H9 (cell line): ENCODE measurements at places on chromosomes 3 and 15.

- no peak overlapping the region for H3K4me3 ChIP-seq
- H3K27me3 ChIP-seq: no peaks in the 10 kb centered on the region
- no peak for DNase-seq
Measured at GRCh38 chr15:38512901-38513300, 51.7 kb downstream of the RASGRP1 start.

GRCh38 chr3:61358364-61358763, 107.1 kb upstream of the FHIT start:
- H3K4me3 ChIP-seq: no peak overlapping the region
- peaks cover 2% of the 10 kb centered on the region for H3K36me3 ChIP-seq
- no peaks in the 10 kb centered on the region for H3K4me1 ChIP-seq
- no peak overlapping the region for H3K27ac ChIP-seq

DNA sequence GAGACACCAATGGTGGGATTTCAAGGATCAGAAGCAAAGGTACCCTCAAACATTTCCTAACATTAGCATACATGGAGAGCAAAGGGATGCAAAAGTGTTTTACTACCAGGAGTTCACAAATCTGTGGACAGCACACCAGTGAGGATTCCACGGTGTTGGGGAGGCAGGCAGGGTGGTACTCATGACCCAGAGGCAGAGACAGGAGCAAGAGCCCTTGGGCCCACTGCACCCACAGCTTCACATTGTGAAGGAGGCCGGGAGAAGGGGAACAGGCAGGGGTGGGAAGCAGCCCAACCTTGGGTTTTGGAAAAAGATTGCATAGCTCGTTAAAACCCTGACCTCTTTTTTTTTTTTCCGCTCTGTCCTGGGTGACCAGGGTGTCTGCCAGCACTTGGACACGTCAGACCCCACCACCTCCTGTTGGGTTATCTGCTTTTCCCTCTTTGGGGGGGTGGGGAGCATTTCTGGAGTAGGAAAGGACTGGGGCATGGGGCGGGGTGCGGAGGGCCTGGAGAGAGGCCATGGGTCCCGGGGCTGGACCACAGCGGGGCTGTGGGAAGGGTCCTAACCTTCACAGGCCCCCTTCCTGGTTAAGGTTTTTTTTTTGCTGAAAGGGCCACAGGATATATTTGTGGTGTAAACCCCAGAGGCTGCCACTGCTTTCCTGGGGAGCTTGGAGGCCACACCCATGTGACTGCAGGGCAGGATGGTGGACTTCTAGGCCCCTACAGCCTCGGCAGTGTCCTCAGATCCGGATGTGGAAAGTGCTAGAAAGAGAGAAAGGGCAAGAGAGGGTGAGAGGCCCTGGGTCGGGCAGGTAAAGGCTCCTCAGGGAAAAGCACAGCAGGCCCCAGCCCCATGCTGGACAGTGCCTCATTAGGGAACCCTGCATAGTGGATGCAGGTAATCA, 12.5 kb downstream of the SH2D7 start:
- no peaks in the 10 kb centered on the region for H3K4me1 ChIP-seq
- DNase-seq: no peak
- H3K27ac ChIP-seq: no peak overlapping the region
- H3K4me3 ChIP-seq: no peak overlapping the region; the same call in 2 of the 3 replicates
- H3K27me3 ChIP-seq: no peaks in the 10 kb centered on the region

DNA sequence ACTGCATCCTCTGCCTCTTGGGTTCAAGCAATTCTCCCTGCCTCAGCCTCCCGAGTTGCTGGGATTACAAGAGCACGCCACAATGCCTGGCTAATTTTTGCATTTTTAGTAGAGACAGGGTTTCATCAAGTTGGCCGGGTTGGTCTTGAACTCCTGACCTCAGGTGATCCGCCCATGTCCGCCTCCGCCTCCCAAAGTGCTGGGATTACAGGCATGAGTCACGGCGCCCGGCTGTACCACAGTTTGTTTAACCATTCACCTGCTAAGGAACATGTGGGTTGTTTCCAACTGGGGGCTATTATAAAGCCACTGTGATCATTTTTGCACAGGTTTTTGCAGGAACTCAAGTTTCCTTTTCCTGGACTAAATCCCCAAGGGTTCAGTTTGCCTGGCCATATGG, 123.2 kb upstream of the RAP2B start:
- H3K4me1 ChIP-seq: no peaks in the 10 kb centered on the region
- H3K36me3 ChIP-seq: no peaks in the 10 kb centered on the region
- no peak for DNase-seq
- H3K4me3 ChIP-seq: no peak overlapping the region

- DNase-seq: no peak
- no peaks in the 10 kb centered on the region for H3K36me3 ChIP-seq
- no peaks in the 10 kb centered on the region; the same call in 1 of the 2 replicates for H3K4me1 ChIP-seq
Measured at GRCh38 chr3:145865399-145866018, 295.5 kb downstream of the PLOD2 start.
